PC-3 (cell line): ENCODE measurements at places on chromosomes 2 and 18. TPM values are rescaled to one million over a fixed set of nuclear protein-coding genes. Genes with fewer than 3 reads are reported as not detected.

DNA sequence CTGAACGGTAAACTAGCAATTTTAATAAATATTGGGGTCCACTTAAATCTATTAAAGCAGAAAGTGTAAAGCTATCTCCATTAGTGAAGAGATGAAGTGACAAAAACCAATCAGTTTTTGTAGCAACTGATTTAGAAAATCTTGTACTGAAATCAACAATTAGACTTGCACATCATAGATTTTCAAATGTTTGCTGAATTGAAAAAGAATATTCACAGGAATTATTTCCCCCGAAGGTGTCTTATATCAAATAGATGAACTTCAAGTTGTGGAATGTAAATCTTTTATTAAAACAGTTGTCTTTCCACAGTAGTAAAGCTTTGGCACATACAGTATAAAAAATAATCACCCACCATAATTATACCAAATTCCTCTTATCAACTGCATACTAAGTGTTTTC lies 48.7 kb downstream of the ATIC start:
- no peak for DNase-seq

The STPG4 gene
- 2.4 TPM in 1 of 2 replicates, not detected in the other for total RNA-seq

- no peak for DNase-seq
Observed at GRCh38 chr2:127584516-127585033, 49.1 kb downstream of the MYO7B start.

The SKA1 gene
- 11.6 and 17.2 TPM in 2 replicates for total RNA-seq

The DGUOK gene
- total RNA-seq = 42.2 and 61.3 TPM in 2 replicates

The FAM228A gene
- not detected in 2 replicates for total RNA-seq

DNA sequence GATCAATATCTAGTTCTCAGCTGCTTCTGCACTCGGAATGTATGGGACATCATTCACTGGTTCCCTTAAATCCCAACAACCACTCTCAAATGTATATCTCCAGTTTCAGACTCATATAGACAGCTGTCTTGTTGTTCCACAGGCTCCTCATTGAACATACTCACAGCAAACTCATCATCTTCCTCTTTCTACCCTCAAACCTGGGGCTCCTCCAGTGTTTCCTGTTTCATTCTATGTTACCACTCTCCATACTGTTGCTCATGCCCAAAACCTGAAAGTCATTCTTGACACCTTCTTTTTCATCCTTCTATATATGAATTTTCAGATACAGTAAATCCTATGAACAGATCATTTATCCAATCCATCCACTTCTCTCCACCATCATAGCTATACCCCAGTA lies 18.7 kb upstream of the REL start:
- DNase-seq = no peak

DNA sequence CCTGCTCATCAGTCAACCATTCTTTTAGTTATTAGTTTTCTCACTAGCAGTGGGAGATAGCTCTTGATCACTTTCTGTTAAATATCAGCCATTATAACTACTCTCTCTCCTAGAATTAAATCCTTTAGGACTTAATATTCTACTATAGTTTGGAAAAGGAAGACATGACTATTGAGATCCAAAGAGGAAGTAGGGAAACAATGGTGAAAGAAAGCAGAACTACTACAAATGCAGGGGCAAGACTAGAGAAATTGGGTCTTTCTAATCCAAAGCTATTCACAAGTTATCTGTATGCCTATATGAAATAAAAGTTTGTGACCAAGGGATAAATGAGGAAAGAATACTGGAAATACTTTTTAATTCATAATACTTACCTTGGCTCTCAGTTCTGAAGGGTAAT lies 65.1 kb downstream of the SRBD1 start:
- no peak for DNase-seq

DNA sequence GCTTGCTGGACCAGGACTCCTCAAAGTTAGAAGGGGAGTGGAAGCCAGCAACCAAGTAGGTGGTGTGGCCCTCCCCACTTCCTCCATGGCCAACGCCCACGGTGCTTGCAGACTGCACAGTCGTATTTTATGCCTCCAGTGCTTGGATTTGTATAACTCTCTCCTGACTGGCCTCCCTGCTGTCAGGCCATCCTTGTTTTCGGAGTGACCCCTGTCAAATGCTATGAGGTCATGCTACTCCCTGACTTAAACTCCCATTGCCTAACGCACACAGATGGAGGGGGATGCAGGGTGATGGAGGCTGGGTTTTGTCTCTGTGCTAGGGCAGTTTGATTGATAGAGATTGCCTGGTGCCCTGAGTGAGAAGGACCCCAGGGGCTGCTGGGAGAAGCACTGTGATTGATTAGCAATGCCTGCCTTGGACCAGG lies 36.1 kb downstream of the GLI2 start:
- DNase-seq = no peak

DNA sequence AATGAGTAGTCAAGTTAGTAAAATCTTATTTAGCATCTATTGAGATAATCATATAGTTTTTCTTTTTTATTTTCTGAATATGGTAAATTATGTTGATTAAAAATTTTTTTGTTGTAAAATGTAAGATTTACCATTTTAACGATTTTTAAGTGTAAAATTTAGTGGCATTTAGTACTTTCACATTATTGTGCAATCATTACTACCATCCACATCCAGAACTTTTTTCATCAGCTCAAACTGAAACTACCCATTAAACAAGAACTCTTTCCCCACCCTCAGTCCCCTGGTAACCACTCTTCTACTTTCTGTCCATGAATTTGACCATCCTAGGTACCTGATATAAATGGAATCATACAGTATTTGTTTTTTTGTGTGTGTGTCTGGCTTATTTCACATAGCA lies 11.1 kb downstream of the RAB3GAP1 start:
- DNase-seq = no peak

The XIRP2 gene
- total RNA-seq = 0.11 TPM in 1 of 2 replicates, not detected in the other

The C2orf78 gene
- total RNA-seq = not detected in 2 replicates

- no peak for DNase-seq
Observed at GRCh38 chr2:79952616-79953015, 351.9 kb downstream of the LRRTM1 start.

DNA sequence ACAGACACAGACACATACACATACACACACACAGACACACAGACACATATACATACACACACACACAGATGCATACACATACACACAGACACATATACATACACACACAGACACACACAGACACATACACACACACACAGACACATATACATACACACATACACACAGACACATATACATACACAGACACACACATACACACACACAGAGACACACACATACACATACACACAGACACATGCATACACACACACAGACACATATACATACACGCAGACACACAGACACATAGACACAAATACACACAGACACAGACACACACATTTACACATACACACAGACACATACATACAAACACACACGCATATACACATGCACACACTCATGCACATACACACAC lies 81.5 kb upstream of the ARL4C start:
- no peak for DNase-seq

GRCh38 chr18:79504034-79504433 lies 108.3 kb downstream of the NFATC1 start:
- no peak for DNase-seq

GRCh38 chr18:38932752-38933151 lies 1367.2 kb upstream of the CELF4 start:
- DNase-seq = no peak

DNA sequence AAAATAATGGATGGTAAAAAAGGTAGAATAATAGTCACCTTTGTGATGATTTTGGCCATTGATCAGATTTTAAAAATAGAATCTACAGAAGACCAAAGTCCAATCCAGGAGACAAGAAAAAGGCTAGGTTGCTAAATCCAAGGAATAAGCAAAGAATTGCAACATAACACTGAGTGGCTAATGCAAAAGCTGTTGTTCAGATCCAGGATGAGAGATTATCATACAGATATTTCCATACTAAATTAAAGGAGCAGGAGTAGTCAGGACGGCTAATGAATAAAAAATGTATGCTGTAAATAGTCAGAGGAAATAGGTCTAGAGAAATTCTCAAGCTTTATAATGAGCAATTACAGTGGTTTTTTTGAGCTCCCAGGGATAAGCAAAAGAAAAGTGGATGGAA lies 745.9 kb upstream of the ACVR2A start:
- DNase-seq = no peak

The NTSR2 gene
- not detected in 2 replicates for total RNA-seq

- DNase-seq = peak; percentile 11
Observed at GRCh38 chr2:61943251-61943650, 37.8 kb downstream of the COMMD1 start.

DNA sequence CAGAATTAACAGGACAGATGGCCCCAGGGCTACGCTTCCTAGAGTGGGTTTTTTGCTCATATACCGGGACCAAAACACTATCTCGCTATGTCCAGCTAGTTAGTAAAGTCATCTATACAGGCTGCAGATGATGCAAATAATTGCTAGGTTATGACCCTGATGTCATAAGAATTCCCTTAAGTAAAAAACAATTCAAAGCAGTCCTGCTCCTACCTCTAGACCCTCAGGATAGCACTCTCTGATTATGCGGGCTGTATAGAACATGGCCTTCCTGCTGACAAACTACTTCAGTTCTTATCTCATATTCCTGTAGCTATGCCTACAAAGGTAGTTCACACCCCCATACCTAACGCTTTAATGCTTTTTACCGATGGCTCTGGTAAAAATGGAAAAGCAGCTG lies 13.2 kb downstream of the DYNAP start:
- no peak for DNase-seq

DNA sequence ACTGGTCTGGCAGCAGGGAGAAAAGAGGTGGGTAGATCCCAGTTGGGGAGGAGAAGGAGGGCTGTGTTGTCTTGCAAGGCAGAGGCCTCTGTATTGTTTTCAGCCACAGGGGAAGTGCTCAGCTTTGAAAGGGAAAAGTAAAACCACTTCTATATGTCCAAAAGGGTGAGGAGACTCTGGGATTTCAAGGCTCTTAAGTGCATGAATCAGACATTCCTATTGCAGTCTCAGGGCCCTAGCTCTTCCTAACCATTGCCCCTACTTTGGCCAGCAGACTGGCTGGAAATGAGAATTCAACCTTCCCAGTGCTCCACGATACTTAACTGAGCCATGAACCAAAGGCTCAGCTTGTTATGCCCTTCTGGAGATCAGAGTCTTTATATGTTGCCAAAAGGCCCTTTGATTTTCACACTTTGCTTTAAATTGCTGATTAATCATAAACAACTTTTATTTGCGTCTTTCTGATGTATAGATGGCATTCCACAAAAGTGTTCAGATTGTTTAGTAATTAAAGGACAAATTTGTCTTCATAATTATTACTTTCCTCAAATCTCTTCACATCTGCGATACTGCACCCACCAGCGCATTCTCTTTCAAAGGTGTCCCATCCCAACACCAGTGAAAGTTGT lies 313.8 kb upstream of the MMADHC start:
- no peak for DNase-seq

DNA sequence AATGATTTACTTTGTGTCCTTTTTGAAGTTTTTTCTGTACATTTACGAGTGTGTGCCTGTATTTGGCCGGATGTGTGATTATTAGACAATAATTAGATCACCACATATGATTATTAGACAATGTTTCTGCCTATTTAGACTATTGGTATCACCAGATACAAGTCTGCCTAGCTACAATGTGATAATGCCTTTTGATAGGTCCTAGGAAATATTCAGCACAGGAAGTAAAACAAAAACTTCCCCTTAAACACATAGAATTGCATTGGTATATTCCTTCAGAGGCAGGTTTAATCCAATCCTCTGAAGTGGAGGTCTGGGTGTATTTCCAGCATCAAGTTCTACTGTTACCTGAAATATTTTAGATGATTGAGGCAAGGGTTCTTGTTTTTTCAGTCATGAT lies 275.1 kb downstream of the TGIF1 start:
- DNase-seq = no peak

The IL1F10 gene
- not detected in 2 replicates for total RNA-seq

DNA sequence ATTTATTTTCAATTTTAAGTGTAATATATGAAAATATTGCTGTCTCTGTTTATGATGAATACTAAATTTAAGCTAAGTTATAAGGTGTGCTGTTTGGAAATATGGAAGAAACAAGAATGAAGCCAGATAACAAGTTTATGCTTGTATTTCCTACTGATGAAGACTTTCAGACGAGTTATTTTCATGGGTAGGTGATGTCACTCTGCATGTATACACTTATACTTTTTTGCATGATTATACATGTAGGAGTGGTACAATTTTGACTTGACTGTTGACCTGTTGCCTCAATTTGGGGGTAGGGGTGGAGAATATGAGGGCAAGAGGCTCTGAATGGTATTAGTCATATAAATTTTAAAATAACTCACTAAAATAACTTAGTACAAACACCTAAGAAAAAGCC lies 133.7 kb downstream of the HAUS1 start:
- DNase-seq = no peak

GRCh38 chr2:38467768-38468455 lies 90.8 kb upstream of the ATL2 start:
- DNase-seq = peak; percentile 23

- DNase-seq = no peak
Observed at GRCh38 chr2:207252979-207253645, 87.4 kb upstream of the KLF7 start.

GRCh38 chr2:15053542-15053941 lies 421.0 kb downstream of the LRATD1 start:
- DNase-seq = no peak

- peak; percentile 12 for DNase-seq
Observed at GRCh38 chr2:10499275-10499907, 51.3 kb upstream of the ODC1 start.

The OR6B2 gene
- total RNA-seq = not detected in 2 replicates

The LHCGR gene
- total RNA-seq = not detected in 2 replicates

The SERPINB7 gene
- 71.9 and 74.5 TPM in 2 replicates for total RNA-seq

GRCh38 chr2:126620302-126620701 lies 35.7 kb upstream of the GYPC start:
- no peak for DNase-seq

DNA sequence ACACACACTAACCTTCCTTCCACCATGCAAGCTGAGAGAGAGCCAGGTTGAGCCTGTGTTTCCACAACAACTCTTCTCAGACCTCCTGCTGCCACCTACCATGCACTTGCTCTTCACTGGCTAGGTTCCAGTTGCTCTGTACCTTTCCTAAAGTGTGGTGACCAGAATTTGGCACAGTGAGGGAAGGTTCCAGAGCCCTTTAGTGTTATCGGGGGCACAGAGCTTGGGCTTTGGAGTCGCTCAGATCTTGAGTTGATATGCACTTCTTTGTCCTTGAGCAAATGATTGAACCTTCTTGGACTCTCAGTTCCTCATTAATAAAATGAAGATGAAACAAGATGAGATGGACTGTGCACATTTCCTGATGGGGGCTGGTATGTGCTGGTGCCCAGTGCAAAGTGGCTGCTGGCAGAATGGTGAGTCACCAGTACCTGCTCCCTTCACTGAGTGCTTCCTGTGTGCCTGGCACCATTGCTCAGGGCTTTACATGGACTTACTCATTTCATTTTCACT lies 47.1 kb downstream of the NEDD4L start:
- DNase-seq = peak; percentile 89

- no peak for DNase-seq
Observed at GRCh38 chr2:178256382-178257042, 62.2 kb downstream of the OSBPL6 start.

- no peak for DNase-seq
Observed at GRCh38 chr2:218434456-218434855, 15.5 kb downstream of the VIL1 start.
